Dermis microvascular lymphatic vessel endothelial cell (primary cell): ENCODE measurements at places on chromosomes 4 and X. TPM values are rescaled to one million over a fixed set of nuclear protein-coding genes. Genes with fewer than 3 reads are reported as not detected.

- no peak for DNase-seq
These were observed 154.3 kb upstream of the DCAF8L1 start for GRCh38 chrX:28135378-28136047.

- DNase-seq, result peak; percentile 32
These were observed 187.2 kb downstream of the FBXW7 start for GRCh38 chr4:152348670-152349069.

- no peak for DNase-seq
These were observed 50.9 kb downstream of the BEND4 start for GRCh38 chr4:42101446-42101975.

DNA sequence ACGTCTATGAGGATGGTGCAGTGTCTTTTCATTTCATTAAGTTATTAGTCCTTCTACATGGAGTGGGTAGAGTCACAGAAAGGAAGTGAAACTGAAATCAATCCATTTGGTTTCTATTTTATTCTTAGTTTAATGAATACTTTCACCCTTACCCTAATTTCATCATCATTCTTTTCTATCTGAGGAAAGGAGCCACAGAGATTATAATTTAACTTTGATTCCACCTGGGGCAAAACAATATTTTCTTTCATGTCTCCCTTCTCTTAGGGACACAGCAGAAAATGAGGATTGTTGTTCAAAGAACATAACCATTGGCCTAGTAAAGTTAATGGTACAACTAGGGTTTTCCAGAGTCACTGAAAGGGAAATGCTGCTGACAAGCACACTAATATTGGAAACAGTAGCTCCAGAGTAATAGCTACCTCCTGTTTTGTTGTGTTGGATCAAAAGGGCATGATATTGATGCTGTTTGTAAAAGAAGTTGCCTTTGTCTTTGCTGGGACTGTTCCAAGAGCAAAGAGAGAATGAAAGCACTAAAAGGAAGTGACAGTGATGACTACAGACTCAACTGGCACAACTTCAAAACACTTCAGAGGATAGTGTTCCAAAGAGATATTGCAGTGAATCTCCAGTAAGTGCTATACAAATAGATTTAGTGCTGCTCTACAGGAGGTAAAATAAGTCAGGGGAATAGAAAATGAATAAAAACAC lies 247.1 kb upstream of the PITX2 start:
- DNase-seq, result peak; percentile 97

DNA sequence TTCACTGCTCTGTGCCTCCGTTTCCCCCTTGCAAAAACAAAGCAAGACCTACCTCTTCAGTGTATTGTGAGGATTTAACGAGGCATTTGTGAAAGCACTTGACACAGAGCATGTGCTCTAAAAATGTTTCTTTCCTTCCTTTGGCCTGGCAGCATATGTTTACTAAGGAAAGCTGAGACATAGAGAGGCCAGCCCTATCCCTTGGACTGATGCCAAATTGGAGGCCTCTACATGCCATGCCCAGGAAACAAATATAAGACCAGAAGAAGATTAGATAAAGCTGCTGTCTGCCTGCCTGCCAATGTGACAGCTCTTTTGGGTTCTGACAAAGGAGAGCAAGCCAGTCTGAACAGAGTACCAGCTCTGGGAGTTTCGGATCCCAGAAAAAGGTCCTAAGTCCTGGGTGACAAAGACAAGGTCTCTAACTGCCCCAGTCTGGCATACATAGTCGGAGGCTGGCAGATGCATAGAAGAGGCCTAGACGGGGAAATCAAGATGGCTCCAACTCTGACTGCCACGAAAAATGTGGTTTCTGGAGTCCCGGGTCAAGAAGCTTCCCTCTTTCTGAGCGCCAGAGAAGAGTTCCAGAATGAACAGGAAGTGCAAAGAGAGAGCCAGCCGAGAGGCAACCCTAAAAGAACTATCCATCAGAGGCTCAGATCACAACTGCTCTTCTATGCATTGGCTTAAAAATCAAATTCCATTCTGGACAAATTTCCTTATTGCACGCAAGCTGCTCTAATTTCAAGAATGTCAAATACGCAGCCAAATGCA lies 25.8 kb downstream of the OTUD6A start:
- peak; percentile 72 for DNase-seq

GRCh38 chrX:53269536-53270107 lies 11.8 kb downstream of the IQSEC2 start:
- no peak for DNase-seq

DNA sequence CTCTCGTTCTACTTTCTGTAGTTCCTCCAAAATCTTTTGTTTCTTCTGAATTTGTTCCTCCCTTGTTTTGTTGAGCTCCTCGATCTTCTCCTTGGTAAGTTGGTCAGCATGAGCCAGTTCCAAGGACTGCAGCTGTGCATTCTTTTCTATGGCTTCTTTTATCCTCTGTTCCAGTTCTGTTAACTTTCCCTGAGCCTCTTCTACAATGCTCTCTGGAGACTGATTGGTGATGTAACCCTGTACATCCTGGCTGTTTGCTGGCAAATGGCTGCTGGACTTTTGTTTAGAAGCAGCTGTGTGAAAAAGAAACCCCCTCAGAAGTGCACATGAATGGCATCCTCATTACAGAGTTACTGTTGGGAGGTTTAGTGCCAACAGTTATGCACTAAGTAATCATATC lies 70.5 kb upstream of the COX18 start:
- DNase-seq, result no peak

DNA sequence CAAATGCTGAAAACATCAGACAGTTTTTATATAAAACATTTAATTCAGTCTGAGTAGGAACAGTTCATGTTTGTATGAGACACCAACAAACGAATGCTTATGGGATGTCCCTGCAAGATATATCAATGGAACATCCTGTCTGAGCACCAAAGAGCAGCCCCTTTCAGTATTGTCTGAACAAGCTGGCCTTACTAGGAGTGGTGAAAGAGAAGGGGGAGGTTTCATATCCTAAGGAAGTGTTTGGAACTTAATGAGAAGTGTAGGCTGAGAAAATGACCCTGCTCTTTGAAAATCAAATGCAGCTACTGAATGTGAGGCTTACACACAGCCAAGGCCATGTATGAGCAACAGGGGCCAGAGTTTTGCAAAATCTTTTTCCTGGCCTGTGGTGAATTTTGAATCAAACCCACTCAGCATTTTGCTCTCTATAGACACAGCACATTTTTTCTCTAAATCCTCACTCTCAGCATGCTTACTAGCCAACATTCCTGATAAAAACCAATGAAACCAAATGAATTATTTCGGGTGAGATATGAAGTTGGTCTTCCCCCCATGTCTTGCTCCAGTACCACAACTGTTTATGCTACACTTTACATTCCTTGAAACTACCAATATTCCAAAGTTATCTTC lies 119.4 kb downstream of the LUZP4 start:
- DNase-seq, result peak; percentile 41

- DNase-seq, result no peak
These were observed 61.7 kb upstream of the ATXN3L start for GRCh38 chrX:13381514-13381913.

BEX4 gene
- 15.5 and 20.2 TPM in 2 replicates for total RNA-seq

TMPRSS11E gene
- total RNA-seq, result not detected in 2 replicates

TMEM156 gene
- 0.25 and 0.39 TPM in 2 replicates for total RNA-seq

KDM5C gene
- total RNA-seq, result 86.8 and 152 TPM in 2 replicates

RNF175 gene
- not detected in 2 replicates for total RNA-seq
